GM13976 (cell line): ENCODE measurements at places on chromosomes 16 and 17.

GRCh38 chr16:88606148-88606757 lies 32.1 kb upstream of the IL17C start:
- no peak for DNase-seq

DNA sequence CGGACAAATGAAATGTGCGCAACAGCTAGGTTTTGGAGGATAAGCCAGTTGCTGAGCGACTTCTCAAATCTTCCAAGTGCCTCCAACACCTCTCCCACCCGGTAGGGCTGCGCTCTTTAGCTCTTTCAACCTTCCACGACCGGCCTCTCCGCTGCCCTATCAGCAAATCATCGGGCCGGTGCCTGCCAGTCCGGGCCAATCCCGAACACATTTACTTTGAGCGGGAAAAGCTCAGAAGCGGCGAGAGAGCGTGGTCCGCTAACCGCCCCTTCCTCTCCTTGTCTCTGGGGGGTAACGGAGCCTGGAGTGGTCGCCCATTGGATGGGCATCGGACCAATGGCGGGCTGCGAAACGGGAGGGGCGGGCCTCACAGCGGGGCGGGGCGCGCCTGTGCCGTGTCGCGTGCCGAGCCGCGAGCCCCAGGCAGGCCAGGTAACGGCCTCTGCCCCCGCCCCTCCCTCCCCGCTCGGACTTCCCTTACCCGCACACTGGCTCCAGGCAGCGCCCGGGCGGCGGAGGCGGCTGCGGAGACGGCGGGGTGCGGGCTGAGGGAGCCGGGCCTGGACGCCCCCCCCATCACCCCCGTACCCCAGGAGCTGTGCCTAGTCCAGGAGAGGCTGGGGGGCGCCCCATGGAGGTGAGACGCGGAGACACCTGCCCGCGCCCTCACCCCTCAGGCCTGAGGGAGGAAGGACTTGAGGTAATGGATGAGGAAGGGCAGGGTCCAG lies at the start of gene MEIOC:
Gene MEIOC, plus strand, starts transcription at position 486 of the 728 bp plus-strand sequence. Its CDS starts 146 bp downstream, at position 632.
- DNase-seq: peak; percentile 72

GRCh38 chr17:80939151-80940145 lies 52.2 kb upstream of the CHMP6 start:
- DNase-seq: no peak

GRCh38 chr16:78764478-78764877 lies 665.0 kb downstream of the WWOX start:
- no peak for DNase-seq

DNA sequence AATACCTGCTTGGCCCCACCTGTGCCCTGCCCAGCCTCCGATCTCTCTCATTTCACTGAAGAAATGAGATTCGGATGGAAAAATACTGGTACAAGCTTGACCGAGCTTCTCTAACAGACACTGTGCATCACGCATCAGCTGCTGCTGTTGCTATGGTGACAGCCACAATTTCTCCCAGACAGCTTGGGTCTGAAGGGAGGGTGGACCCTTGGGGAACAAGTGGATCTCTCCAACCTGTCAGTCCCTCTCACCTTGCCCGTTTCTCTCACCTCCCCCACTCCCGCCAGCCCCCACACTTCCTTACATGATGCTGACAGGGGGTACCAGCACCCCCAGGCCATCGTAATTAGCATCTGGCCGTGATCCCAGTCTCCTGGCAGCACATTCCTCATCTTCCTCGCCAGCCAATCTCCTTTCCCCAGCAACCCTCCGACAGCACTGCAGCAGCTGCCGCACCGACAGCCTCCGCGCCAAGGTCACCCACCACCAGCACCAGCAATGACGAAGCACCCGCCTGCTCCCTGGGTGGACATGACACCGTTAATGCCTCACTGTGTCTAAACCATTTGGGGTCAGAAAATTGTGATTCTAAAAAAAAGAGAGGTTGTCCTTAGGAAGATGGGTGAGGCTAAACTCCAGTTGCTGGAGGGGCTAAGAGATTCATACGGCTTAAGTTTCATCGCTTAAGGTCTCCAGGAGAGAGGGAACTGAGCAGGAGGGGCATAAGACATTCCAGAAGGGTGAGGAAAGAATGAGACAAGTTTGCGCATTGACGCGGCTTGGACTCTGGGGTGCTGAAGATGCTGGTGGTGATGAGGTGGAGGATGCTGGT lies 58.6 kb upstream of the TNRC6A start:
- peak; percentile 65 for DNase-seq

GRCh38 chr17:69477204-69477902 lies 62.9 kb downstream of the MAP2K6 start:
- DNase-seq: no peak

DNA sequence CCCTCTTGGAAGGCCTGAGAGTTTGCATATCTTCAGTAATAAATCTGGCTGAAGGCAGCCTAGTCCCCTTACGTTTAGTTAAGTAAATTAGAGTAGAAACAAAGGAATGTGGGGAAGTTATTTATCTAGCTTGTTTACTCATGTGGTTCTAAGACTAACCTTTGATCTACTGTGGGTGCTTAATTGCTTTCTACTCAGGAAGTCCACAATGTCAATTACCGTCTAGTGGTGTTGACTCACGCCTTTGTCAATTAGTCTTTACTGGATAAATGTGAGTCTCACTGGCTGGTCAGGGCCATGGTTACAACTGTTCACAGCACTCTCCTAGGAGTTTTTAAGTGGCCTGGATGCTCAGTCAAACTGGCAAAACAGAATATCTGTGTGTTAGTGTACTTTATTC lies 2338.4 kb downstream of the TP53TG3F start:
- DNase-seq: no peak

DNA sequence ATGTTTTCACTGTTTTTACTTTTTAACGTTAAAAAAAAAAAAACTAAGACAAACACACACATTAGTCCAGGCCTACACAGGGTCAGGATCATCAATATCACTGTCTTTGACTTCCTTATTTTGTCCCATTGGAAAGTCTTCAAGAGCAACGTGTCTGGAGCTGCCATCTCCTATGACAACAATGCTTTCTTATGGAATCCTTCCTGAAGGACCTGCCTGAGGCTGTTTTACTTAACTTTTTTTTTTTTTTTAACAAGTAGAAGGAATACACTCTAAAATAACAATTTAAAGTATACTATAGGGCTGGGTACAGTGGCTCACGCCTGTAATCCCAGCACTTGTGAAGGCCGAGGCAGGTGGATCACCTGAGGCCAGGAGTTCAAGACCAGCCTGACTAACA lies 71.8 kb upstream of the BCAR1 start:
- no peak for DNase-seq

- no peak for DNase-seq
Measured at GRCh38 chr16:61871837-61872777, 164.1 kb downstream of the CDH8 start.

DNA sequence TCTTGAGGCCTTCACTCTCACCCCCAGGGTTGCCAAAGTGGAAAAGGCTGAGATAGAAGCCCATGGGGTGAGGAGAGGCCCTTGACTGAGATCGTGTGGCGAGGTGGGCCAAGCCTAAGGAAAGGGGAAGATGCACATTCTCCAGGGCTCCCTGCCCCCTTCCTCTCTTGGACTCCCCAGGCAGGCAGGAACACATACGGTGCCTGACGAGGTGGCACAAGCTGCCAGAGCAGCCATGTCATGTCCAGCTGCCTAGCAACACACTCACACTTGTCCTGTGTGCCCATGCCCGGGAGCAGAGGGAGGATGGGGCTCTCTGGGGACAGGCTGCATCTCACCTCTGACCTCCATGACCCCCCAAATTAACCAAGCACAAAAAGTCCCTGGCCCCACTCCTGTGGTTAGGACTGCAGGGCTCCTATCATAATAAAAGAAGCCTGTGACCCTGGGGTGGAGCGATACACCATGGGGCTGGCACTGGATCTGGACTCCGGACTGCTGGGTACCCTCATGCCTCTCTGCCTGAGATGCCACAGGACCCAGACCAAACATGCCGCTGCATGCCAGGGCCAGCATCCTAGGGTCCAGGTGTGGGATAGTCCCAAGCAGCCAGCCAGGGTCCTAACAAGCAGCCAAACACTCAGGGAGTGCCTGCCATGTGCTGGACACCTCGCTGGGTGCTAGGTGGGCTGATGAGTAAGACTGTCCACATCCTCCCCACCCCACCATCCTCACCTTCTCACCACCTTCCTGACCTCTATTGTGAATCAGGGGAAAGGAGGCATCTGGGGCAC lies 2.6 kb downstream of the GIT1 start:
- DNase-seq: no peak

DNA sequence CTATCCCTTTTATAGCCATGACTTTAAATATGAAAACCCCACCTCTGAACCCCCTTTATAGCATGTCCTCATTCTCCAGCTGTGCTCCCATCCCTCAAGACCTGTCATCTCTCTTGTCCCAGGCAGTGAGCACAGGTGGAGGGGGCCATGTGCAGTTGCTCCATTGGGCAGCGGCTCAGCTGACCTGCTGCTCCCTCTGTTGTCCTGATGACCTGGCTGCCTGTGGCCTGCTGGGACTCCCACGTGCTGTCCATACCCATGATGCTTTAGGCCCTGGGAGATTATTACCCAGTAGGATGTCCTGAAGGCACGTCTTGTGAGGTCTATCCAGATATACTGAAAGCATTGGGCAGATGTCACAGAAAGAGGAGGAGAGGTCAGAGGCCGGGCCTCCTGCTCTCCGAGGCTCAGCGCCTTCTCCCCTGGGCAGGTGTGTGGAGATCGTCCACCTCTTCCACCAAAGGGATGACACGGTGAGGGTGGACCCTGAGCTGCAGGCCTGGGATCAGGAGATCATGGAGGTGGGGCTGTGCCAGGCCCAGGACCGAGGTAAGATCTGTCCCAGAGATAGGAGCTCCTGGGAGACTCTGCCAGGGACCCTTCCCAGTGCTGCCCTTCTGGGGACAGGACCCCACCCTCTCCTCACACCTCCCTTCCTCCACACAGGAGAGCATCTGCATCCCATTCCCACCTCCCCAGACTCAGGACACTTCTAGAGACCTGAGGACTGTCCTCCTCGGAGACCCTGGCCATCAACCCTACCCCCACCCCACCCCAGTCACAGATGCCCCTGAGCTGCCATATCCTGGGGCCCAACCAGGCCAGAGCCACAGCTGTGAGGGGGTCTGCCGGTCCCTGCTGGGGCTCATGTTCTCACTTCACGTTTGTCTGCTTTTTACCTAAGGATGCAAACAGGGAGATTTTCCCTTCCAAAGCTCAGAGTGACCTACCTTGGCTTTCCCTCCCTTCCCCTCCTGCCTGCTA lies 58.0 kb downstream of the GOSR1 start:
- DNase-seq: no peak

GRCh38 chr17:8145811-8146210 lies 6.4 kb downstream of the PER1 start:
- no peak for DNase-seq

- DNase-seq: no peak
Measured at GRCh38 chr17:61018938-61019337, 341.3 kb downstream of the BCAS3 start.

GRCh38 chr17:64781014-64781756 lies 119.1 kb upstream of the SMURF2 start:
- peak; percentile 50 for DNase-seq

DNA sequence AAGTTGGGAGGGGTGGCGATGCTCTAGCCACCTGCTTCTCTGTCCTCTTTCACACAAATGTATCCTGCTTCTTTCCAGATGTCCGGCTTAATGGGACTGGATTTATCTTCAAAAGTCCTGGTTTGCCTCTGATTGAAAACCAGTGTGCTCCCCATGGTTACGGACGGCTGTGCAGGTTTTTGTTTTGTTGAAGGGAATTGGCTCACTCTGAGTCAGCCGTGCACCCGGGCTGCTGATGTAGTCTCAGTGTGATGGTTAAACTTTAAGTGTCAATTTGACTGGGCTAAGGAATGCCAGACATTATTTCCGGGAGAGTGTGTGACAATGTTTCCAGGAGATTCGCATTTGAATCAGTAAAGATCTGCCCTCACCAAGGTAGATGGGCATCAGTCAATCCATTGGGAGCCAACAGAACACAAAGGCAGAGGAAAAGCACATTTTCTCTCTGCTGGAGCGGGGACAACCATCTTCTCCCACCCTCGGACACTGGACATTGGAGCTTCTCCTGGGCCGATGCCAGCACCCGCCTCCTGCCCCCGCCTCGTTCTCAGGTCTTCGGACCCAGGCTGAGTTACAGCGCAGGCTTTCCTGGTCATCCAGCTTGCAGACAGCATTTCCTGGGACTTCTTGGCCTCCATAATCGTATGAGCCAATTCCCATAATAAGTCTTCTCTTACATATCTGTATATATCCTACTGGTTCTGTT lies 126.9 kb upstream of the TNRC6C start:
- no peak for DNase-seq

- DNase-seq: no peak
Measured at GRCh38 chr17:21505819-21506815, 130.0 kb downstream of the KCNJ12 start.

GRCh38 chr17:50009282-50009681 lies 14.3 kb upstream of the DLX3 start:
- no peak for DNase-seq

DNA sequence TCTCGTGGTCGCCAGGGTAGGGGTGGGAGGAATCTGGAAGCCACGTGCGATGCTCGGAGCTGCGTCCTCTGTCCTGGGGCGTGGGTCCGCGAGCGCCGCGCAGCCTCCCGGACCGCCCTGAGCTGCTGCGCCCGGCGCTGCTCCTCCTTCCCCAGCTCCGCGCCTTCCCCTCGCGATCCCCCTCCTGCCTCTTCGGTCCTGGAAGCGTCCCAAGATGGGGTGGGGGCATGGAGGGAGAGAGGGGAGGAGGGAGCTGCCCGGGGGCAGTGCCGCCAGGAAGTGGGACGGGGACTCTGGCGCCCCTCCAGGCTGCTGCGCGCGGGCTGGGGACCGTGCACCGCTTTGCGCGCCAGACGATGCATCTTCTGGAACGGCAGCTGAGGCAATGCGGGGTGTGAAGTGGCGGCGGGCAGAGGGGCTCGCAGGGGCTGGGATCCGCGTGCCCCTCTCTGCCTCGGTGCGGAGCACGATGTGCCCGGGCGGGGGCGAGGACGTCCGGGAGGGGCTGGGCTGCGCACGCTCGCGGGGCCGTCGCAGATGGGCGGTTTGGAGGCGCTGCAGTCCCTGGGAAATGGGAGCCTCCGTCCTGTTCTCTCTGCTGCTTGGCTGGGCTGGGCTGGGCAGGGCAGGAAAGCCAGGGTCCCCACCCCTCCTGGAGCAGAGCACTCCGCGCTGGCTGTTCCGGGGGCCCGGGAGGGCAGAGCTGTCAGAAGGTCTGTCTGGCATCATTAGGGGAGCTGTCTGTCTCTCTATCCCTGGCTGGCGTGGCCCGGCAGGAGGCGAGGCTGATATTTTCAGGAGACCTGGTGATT lies 388.0 kb downstream of the SEC14L1 start:
- DNase-seq: no peak

GRCh38 chr17:79907217-79907715 lies 68.0 kb upstream of the CBX4 start:
- DNase-seq: no peak

GRCh38 chr17:20121359-20122253 lies 112.4 kb downstream of the SPECC1 start:
- peak; percentile 79 for DNase-seq

DNA sequence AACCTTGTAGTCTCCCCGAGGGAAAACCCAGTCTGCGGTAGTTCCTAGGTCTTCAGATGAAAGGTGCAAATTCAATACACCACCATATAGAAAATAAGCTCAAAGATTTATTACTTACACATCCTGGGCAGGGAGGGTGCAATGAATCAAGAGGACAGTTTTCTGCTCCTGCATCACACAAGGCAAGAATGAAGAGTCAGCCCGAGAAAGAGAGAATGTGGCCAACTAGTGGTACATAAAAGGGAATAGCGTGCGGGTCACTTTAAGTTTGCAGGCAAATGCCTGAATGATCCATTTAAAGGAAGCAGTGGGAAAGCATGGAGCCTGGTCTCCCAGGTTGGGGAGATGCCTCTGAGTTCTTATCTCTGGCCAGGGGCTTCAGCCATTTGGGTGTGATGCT lies 403.4 kb downstream of the GRIN2A start:
- DNase-seq: no peak

- no peak for DNase-seq
Measured at GRCh38 chr16:52787709-52788108, 240.8 kb upstream of the TOX3 start.

- no peak for DNase-seq
Measured at GRCh38 chr17:48985436-48986245, 11.5 kb upstream of the IGF2BP1 start.
